Mucosa of gallbladder (tissue), 1 donor: ENCODE measurements at places on chromosomes 7 and 10.

- peak; percentile 23 for DNase-seq
Measured at GRCh38 chr7:126700807-126701604, 551.7 kb downstream of the GRM8 start.

DNA sequence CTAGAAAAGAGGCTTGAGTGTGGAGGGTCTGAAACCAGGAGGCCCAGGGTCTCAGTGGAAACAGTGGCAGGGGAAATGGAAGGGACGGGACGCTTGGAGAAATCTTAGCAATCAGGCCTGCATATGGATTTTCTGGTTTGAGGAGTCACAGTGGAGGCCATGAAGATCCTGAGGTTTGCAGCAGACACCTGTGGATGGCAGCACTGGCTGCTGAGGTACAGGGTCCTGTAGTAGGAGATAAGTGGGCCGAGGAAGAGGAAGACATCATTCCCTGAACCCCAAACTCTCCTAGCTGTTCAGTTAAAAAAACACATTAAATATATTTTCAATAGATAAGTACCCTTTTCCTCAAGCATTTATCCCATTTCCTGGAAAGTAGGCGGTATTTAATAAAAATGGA lies 208.8 kb upstream of the IGFBP3 start:
- no peak for DNase-seq

DNA sequence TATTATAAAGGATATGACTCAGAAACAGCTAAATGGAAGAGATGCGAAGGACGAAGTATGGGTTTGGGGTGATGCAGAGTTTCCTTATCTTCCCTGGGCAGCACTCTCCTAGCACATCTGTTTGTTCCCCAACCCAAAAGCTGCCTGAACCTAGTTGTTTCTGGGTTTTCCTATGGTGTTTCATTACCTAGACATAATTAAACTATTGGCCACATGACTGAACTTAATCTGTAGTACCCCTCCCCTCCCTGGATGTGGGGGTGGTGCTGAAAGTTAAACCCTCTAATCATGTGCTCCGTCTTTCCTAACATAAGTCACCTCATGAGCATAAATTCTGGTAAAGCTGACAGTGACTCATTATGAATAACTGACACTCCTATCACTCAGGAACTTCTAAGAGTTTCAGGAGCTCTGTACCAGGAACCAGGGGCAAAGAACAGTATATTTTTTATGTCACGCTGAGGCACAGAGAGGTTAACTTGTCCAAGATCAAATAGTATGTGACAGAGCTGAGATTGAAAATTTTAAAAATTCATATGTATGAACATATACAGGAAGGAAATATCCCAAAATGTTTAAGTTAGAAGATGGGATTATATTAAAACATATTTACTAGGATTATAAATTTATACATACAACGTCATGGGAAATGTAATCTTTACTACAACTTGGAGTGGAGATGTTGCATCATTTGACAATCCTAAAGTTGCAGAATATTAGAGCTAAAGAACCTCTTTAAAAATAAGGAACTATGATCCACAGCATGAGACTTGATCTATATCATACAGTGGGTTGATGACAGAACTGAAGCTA lies 4.8 kb downstream of the STRIP2 start:
- no peak for DNase-seq

GRCh38 chr10:129939416-129940275 lies 24.4 kb downstream of the EBF3 start:
- DNase-seq: no peak

GRCh38 chr7:112495156-112495788 lies 14.5 kb downstream of the LSMEM1 start:
- no peak for DNase-seq

GRCh38 chr10:2944788-2945187 lies 122.6 kb upstream of the PFKP start:
- no peak for DNase-seq

- DNase-seq: no peak
Measured at GRCh38 chr7:80053124-80053523, 81.5 kb upstream of the GNAI1 start.

DNA sequence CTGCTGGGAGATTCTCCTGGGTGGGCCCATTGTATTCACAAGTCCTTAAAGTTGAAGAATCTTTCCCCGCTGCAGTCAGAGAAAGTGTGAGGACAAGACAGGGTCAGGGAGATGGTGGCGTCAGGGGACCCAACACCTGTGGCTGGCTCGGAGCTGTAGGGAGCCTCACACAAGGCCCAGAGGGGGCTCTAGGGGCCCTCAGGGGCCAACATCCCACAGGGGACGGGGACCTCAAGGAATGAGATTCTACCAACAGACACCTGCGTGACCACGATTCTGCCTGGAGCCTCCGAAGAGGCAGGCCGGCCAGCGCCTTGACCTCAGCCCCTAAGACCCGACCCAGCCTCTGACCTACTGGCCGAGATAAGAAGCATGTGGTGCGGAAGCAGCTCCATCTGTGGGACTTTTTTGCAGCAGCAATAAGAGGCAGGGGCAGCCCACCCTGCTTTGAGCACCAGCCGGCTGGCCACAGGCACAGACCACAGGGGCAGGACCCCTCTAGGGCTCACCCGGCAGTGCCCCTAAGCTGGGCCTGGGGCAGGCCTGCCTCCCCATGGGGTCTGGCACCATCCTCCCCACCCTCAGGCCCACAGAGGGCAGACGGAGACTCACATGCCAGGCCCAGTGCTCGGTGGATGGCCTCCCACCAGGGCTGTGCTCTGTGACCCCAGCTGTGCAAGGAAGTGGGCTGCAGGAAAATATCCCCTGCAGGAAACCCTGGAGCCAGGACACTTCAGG lies 13.2 kb downstream of the RASGEF1A start:
- DNase-seq: no peak

DNA sequence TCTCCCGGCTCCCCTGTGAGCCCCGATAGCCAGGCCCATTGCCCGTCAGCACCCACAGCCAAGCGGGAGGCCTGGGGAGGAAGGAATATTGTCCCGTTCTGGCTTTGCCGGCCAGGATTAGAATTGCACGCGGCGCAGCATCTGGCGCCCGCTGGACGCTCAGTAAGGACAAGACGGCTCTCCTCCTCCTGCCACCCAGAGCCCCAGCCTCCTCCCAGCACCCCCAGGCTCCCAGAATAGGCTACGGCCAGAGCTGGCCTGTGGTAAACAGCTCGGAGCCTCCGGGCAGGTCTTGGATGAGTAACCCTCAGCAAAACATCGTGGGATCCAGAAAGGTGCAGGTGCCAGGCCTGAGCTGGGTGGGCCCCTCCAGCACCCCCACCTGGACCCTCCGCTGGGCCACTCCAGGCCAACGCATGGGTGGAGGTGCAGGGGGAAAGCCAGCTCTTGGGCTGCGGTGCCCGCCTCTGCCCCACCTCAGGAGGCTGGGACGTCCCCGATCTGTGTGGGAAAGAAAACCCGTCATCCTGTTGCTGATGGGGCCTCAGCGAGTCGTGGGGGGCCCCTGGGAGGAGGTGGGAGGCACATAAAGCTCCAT lies 5.8 kb upstream of the FAM20C start:
- no peak for DNase-seq

- DNase-seq: peak; percentile 54
Measured at GRCh38 chr10:104045151-104046089, 40.3 kb downstream of the COL17A1 start.

- DNase-seq: peak; percentile 18
Measured at GRCh38 chr10:110919971-110920881, 822 bp downstream of the SHOC2 start.

- DNase-seq: no peak
Measured at GRCh38 chr7:129775695-129776361, 164.3 kb downstream of the NRF1 start.
